ENCODE measurements at places on chromosomes 16 and 17. TPM values are rescaled to one million over a fixed set of nuclear protein-coding genes. Genes with fewer than 3 reads are reported as not detected.

The EVPL gene
- total RNA-seq = 0.02 TPM

The TSC2 gene
- 96.4 TPM for total RNA-seq

GRCh38 chr16:51538707-51539498 is 387.8 kb upstream of the SALL1 start:
- no peak for DNase-seq
- H3K27me3 ChIP-seq = no peaks in the 10 kb centered on the region
- no peaks in the 10 kb centered on the region for H3K4me1 ChIP-seq
- no peak overlapping the region for H3K4me3 ChIP-seq
- no peaks in the 10 kb centered on the region for H3K36me3 ChIP-seq

The G6PC1 gene
- not detected for total RNA-seq

The CD300A gene
- total RNA-seq = 10.4 TPM

DNA sequence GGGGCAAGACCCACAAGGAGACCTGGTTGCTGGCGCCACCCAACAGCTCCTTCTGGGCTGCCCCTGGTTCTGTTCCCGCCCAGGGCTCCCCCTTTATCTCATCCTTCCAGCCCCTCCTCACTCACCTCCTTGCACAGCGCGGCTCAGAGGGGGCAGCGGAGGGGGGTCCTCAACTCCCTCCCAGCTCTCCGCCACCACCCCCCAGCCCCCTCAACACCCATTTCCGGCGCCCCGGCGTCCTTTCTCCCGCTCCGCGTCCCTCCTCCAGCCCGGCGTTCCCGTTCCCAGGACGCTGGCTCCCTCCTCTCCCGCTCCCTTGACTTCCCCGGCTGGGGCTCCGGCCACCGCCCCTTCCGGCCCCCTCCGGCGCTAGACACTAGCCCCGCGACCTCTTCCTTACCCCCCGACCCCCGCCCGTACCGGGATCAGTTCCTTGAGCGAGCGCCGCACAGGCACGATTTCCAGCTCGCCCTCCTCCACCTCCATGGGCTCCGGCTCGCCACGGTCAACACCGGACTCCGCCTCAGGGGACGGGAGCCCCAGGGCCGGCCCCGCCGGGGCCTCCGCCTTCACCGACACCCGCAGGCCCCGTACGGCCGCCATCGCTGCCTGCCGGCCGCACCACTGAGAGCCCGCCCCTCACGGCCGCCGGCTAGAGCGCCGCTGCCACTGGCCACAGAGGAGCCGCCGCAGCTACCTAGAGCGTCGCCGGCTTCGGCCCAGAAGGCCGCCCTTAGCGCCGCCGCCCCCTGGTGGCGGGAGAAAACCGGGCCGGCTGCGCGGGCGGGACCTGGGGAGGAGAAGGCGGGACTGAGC is at the start of gene NCBP3:
Gene NCBP3, minus strand, starts transcription at position 626 of the 816 bp plus-strand sequence. Its CDS starts 23 bp downstream, at position 603.
- H3K4me3 ChIP-seq = peak within 1 kb of the TSS; percentile 97
- peaks cover 9% of the 10 kb centered on the region for H3K27me3 ChIP-seq
- peaks cover 16% of the 10 kb centered on the region for H3K4me1 ChIP-seq
- H3K27ac ChIP-seq = peak within 1 kb of the TSS; percentile 97
- peaks cover 11% of the 10 kb centered on the region for H3K36me3 ChIP-seq

- H3K4me1 ChIP-seq = no peaks in the 10 kb centered on the region
- no peak overlapping the region for H3K4me3 ChIP-seq
- peaks cover 7% of the 10 kb centered on the region for H3K27me3 ChIP-seq
These were observed 166.2 kb upstream of the ASIC2 start for GRCh38 chr17:33459078-33459940.

- peak; percentile 18 for DNase-seq
- peak overlapping the region; percentile 77 for H3K4me3 ChIP-seq
- H3K27ac ChIP-seq = no peak overlapping the region
- H3K27me3 ChIP-seq = no peaks in the 10 kb centered on the region
- no peaks in the 10 kb centered on the region for H3K4me1 ChIP-seq
These were observed 389 bp downstream of the DUS1L start for GRCh38 chr17:82065193-82065637.

DNA sequence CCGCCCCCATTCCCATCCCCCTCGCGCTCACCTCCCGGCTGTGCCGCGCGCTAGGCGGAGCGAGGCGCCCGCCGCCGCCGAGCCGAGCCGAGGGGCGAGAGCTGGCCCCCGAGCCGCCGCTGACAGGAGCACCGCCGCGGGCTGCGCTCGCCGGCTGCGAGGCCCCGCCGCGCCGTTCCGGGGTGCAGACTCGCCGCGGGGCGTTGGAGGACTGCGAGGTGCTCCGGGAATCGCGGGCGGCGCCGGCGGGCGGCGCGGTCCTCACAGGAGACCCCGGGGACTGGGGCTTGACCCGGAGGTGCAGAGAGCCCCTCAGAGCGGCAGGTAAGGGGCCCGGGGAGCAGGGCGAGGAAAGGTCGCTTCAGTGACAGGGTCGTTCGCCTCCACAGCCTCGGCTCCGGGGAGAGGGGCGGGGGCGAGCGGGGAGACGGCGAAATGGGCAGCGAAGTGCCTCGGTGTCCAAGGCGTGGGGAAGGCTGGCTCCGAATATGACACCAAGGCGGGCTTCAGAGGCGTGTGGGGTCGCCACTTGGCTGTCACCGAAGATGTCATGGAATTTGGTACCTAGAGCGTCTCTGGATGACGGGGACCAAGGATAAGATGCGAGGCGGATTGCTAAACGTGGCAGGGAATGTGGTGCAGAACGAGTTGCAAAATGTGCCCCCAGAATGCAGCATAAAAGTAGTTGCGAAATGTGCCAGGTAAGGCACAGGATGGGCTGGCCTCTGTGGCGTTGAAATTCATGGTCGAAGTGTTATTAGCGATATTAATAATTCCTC is 580 bp downstream of the TANC2 start:
- peak overlapping the region; percentile 78 for H3K4me3 ChIP-seq
- no peak for DNase-seq
- peaks cover 30% of the 10 kb centered on the region for H3K4me1 ChIP-seq
- peaks cover 59% of the 10 kb centered on the region for H3K27me3 ChIP-seq

The RGS9 gene
- total RNA-seq = 1.8 TPM

DNA sequence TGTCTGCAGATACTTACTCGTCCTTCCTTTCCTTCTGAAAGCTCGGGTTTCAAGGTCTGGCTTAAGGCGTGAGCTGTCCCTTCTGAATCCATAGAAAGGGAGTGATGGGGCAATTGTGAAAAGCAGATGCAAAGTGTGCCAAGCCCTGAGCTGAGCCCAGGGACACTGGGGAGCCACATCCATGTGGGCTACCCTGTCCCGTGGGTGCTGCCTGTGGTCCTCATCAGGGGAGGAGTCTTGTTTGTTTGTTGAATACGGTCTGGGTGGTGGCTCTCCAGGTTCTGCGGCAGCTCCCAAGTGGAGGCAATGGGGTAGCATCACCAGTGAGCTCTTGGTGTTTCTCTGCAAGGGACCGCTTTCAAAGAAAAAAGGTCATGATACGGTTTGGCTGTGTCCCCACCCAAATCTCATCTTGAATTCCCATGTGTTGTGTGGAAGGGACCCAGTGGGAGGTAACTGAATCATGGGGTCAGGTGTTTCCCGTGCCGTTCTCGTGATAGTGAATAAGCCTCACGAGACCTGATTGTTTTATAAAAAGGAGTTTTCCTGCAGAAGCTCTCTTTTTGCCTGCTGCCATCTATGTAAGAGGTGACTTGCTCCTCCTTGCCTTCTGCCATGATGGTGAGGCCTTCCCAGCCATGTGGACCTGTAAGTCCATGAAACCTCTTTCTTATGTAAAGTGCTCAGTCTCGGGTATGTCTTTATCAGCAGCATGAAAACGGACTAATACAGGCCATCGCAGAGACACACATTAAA is 1.0 kb upstream of the ALG1 start:
- H3K4me1 ChIP-seq = peaks cover 24% of the 10 kb centered on the region
- peak overlapping the region; percentile 93 for H3K4me3 ChIP-seq
- no peak for DNase-seq

The KRTAP2-1 gene
- not detected for total RNA-seq

DNA sequence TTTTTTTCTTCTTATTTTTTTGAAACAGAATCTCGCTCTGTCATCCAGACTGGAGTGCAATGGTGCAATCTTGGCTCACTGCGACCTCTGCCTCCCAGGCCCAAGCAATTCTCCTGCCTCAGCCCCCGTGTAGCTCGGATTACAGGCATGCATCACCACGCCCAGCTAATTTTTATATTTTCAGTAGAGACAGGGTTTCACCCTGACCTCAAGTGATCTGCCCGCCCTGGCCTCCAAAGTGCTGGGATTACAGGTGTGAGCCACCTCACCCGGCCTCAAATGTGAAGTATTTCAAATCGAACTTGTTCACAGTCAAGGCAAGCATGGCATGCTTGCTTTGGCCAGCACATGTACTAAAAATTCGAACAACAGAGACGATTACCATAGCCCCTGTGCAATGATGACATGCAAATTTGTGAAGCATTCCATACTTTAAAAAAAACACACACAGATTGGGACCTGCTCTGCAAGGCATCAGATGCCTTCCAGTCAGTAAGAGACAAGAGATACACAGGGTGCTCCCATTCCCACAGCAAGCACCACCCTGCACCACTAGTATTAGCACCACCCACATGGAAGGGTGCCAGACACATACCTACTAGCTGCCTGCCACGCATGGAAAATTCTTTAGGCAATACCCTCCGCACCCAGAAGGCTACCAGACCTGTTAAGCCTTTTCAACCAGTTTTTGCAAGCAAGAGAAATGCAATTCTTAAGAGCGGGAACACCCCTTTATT is 47.2 kb downstream of the ANKRD11 start:
- no peak for DNase-seq
- peaks cover 2% of the 10 kb centered on the region for H3K36me3 ChIP-seq
- H3K27me3 ChIP-seq = no peaks in the 10 kb centered on the region
- peak overlapping the region; percentile 50 for H3K27ac ChIP-seq
- H3K4me1 ChIP-seq = peaks cover 93% of the 10 kb centered on the region
- peak overlapping the region; percentile 34 for H3K4me3 ChIP-seq

The PIPOX gene
- total RNA-seq = 2.1 TPM

- DNase-seq = no peak
- no peaks in the 10 kb centered on the region for H3K36me3 ChIP-seq
- H3K27ac ChIP-seq = no peak overlapping the region
These were observed 52.6 kb downstream of the RAB11FIP4 start for GRCh38 chr17:31444026-31444425.

The PIRT gene
- not detected for total RNA-seq

GRCh38 chr16:88315543-88316105 is 67.1 kb upstream of the ZNF469 start:
- H3K27me3 ChIP-seq = peaks cover 5% of the 10 kb centered on the region
- no peak overlapping the region for H3K4me3 ChIP-seq
- H3K27ac ChIP-seq = no peak overlapping the region

The ZNF750 gene
- total RNA-seq = not detected

The SULT1A2 gene
- total RNA-seq = 0.12 TPM

- peaks cover 88% of the 10 kb centered on the region for H3K4me1 ChIP-seq
- peaks cover 18% of the 10 kb centered on the region for H3K36me3 ChIP-seq
- no peaks in the 10 kb centered on the region for H3K27me3 ChIP-seq
- H3K4me3 ChIP-seq = peak overlapping the region; percentile 79
- DNase-seq = peak; percentile 74
These were observed 10.6 kb downstream of the KSR1 start for GRCh38 chr17:27466743-27467375.

- peak overlapping the region; percentile 90 for H3K27ac ChIP-seq
- peaks cover 38% of the 10 kb centered on the region for H3K4me1 ChIP-seq
- H3K4me3 ChIP-seq = peak overlapping the region; percentile 95
- DNase-seq = peak; percentile 17
- no peaks in the 10 kb centered on the region for H3K27me3 ChIP-seq
These were observed 662 bp downstream of the WIPF2 start for GRCh38 chr17:40219594-40220338.

The EEF2KMT gene
- 27.7 TPM for total RNA-seq

GRCh38 chr16:84740596-84741116 is 40.9 kb downstream of the USP10 start:
- no peak for DNase-seq
- H3K27me3 ChIP-seq = no peaks in the 10 kb centered on the region
- peaks cover 63% of the 10 kb centered on the region for H3K4me1 ChIP-seq
- H3K27ac ChIP-seq = no peak overlapping the region

DNA sequence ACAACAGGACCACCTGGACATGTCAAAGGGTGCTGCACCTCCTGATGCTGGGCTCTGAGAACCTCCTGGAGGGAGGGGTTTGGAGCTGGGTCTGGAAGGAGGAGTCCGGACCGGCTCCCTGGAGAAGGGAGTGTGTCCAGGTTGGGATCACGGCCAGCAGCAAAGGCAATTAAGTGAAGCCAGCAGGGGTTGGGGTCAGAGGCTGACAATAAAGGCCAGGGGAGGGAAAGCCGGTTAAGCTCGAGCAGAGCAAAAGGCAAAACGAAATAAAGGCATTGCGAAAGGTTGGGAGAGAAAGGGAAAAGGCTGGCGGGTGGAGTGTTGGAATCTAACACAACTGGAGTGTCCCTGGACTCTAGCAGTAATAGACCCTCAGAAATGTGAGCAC is 992 bp upstream of the CACNG4 start:
- H3K27ac ChIP-seq = no peak overlapping the region
- no peaks in the 10 kb centered on the region for H3K4me1 ChIP-seq
- peak overlapping the region; percentile 30 for H3K4me3 ChIP-seq
- peaks cover 55% of the 10 kb centered on the region for H3K27me3 ChIP-seq
- no peak for DNase-seq

DNA sequence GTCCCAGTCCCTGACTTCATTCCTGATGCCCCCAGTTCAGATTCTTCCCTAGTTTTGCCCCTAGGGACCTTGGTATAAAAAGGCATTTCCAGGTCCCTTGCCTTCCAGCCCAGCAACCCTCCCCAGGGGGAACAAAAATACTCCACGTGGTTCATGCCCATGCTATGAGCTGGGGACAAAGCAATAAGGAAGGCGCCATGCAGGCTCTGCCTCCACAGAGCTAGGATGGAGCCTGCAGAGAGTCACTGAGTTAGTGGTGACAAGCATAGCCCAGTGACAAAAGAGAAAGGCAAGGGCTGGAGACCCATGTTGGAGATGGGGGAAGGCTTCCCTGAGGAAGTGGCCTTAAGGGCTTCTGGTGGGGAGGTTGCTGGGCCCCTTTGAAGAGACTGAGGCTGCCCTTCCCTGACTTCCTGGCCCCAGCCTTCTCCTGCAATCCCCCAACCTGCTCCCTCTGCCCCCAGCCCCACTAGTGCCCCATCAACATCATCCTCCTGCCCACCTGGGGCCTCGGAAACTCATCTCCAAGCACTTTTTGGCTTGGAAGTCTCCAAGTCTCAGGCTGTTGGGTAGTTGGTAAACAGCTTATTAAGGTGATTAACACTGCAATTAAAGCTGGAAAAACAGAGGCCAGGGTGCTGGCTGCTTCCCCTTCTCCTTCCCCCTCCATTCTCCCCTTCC is 9.6 kb downstream of the DLX3 start:
- H3K4me1 ChIP-seq = no peaks in the 10 kb centered on the region
- no peak overlapping the region for H3K27ac ChIP-seq
- H3K4me3 ChIP-seq = no peak overlapping the region

DNA sequence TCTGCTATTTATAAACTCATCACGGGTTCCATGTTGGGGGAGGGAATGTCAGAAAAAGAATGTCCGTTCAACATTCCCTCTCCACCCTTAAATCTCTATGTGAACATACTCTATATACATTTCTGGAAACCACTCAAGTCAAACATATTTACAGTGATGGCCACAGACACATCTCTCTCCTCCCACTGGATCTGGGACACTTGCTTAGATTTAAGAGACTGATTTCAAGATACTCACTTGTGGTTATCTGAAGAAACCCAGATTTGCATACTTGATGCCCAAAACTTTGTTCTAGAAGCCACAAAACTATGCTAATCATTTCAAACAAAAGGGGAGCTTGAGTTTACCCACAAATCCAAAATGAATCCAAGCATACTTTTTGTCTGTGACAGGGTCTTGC is 182.9 kb upstream of the SOX9 start:
- no peaks in the 10 kb centered on the region for H3K27me3 ChIP-seq
- H3K4me1 ChIP-seq = no peaks in the 10 kb centered on the region
- H3K27ac ChIP-seq = no peak overlapping the region
- no peaks in the 10 kb centered on the region for H3K36me3 ChIP-seq
- H3K4me3 ChIP-seq = no peak overlapping the region
